Activated CD4-positive, alpha-beta T cell treated with anti-CD3 and anti-CD28 coated beads, Interleukin-2, amount 50 U/mL, for 24 hours (primary cell): ENCODE measurements at places on chromosomes 12 and 14.

GRCh38 chr14:74155287-74155686 lies 70.5 kb downstream of the LIN52 start:
- DNase-seq, result no peak

GRCh38 chr12:52690351-52691075 lies 10.3 kb upstream of the KRT1 start:
- DNase-seq, result no peak

- DNase-seq, result no peak
Observed at GRCh38 chr14:23936084-23936829, 17.3 kb upstream of the DHRS4 start.

GRCh38 chr12:48454667-48455066 lies 17.7 kb upstream of the ANP32D start:
- no peak for DNase-seq

DNA sequence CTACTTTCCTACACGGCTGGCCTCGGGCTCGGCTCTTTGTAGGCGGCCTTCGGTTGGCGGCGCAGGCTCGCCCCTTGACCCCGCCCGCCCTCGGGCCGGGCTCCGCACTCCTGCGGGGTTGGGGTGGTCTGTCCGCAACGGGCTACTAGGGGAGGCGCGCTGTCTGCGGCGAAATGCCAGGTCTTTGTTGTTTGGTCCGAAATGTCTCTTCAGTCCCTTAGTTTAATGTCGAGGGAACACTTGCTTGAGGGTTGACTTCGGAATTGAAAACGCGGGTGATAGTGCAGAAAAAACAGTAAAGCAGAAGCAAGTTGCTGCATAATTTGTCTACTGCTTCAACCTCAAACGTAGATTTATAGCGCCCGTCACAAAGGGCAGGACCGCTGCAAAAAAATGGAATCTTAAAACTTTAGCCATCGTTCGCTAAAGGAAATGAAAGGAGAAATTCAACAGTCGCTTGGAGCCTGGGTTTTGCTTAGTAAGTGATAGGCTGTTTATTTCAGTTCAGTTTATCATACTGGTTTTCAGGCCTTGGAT lies 390 bp downstream of the JKAMP start:
- no peak for DNase-seq

DNA sequence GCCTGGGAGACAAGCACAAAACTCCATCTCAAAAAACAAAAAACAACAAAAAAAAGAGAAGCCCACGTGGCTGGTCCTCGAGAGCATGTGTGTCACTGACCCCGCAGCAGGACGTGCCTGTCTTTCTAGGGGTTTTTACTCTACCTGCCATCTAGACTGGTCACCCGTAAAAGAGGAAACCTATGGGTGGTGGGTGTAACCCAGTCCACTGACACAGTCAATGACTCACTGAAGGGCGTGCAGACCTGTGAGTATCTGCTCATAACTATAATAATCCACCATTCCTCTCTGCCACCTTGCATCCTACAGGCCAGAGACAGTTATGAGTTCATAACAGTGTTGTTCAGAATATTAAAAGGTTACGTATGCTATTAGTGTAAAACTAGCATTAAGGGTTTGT lies 4.6 kb downstream of the GOLGA3 start:
- no peak for DNase-seq

DNA sequence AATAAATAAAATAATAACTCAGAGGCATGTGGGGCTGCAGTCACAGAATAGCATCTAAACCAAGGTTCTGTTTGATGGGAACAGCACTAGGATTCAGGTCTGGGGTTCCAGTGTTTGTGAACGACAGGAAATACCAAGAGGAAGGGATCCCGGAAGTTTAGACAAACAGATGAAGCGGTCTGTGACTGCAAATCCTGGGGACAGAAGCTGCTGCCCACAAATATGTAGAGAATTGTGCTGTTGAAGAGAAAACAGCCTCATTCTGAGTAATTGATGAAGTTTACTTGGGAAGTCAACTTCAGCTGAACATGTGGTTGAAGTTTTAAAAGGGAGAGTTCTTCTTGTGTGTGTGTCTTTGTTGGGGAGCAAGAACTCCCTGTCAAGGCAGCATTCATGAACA lies 98.4 kb upstream of the TBX5 start:
- DNase-seq, result no peak
